Activated T-cell treated with anti-CD3 and anti-CD28 coated beads, Interleukin-2, amount 50 U/mL, for 1 hour (primary cell): ENCODE measurements at places on chromosomes 2 and 18.

DNA sequence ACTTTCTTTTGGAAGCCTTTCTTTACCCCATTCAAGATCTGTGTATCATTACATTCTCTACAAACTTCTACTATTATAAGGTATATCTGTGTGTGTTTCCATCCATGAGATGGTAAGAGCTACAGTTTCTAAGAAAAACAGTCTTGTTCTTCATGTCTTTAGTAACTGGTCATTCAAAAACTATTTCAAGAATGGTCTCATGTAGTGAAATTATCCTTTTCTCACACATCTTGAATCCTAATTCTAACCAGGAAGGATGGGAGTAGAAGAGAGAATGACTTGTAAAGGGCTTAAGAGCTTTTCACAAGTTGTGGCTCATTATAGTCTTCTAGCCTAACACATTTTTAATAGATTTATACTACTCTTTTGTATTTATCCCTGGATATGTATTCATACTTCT, 47.3 kb downstream of the ROCK1 start:
- DNase-seq: no peak

DNA sequence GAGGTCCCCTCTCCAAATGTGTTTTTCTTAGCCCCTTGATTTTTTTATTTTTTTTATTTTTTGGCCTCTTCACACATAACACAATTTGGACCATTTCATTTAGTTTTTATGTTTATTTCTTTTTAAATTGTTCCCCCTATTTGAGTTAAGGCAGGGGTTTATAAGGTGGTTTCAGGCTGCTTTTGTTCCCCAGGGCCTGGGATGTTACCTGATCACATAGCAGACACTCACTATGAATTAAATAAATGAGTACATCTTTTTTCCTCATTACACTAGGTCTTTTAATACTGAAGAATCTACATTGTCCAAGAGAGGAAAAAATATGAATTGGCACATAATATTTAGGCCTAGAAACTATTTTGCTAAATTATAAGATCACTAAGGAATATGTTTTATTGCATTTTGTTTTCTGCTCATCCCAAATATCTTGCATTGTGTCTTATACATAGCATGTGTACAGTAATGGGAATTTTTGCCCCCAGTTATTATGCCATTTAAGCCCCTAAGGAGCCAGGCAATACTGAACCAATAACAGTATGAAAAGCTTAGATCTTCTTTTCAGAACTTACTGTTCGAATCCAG, 112.4 kb upstream of the MAPRE2 start:
- DNase-seq: no peak

DNA sequence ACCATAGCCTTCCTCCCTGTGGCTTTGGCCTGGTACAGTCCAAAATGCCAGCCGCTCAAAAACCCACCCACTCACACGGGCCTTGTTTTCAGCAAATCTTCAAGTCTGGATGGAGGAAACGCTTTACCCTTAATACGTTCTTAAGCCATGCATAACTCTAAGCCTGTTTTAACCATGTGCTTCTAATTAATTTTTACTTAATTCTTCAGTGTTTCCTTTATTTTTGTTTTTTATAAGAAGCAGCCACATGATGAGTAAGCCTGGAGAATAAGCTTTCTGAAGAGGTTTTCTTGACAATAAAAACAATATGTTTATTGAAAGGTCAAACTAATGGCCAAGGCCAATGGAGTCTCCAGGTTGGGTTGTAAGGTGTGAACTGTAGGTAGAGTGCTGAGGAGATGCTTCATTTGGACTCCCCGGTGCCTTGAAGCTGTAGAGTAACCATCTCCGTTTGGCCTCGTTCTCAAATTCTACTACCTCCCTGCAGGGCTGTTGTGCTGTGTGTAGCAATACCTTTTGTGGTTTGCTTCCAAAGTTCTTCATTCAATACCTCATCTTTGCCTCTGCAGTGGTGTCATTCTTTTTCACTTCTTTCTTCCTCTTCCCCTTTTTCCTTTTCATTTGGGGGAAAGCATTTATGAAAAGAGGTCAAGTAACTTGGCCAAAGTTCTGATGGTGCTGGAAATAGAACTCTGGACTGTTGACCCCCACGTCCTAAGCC, 113.7 kb downstream of the PRKCE start:
- DNase-seq: no peak

- DNase-seq: no peak
These were observed 408.0 kb upstream of the RGPD4 start for GRCh38 chr2:107418708-107419107.

DNA sequence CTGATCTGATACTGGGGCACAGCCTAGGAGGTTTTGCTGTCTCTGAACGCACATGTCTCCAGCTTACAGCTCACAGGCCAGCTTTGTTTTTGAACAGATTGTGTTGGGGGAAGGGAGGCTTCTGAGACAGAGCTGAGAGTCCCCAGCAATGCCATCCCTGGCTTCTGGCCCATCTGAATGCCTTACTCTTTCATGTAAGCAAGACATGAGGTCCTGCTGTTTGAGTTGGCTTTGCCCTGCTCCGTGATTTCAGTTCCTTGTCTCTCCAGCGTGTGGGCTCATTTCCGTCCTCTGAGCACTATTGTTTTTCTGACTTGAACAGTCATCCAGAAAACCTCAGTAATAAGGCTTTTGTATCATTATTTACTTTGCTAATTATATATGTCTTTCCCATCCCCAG, 194.9 kb upstream of the TNP1 start:
- no peak for DNase-seq

GRCh38 chr18:46650681-46651080, 6.3 kb downstream of the LOXHD1 start:
- DNase-seq: no peak
